ENCODE measurements at places on chromosomes 3 and 15.

DNA sequence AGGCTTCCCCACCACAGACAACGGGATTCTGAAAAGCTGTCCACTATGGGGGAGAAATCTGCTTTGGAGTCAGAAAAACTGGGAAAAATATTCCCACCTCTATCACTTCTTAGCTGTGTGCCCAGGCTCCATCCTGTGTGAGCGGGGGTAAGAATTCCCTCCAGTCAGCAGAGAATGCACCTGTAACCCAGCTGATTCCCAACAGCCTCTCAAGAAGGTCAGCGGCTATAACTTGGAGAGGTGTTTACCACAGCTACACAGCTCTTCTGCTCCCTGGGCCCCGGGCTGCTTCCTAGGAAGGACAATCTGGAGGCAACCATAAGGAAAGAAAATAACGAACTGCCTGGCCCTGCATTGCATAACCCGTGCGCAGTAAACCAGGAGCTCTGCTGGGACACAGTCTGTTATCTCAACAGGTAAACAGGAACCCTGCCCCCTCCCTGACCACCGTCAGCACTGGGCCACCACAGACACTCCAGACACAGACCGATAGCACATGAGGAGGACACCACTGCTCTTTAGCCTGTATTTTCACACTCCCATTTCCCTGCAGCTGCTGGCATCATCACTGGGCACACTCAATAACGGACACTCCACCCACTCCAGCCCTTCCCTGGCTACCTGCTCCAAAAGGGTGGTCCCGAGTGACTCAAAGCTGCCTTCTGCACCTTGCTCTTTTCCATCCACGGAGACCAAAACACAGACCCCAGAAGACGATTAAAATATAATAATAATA lies 2.1 kb downstream of the RAB43 start:
- DNase-seq: no peak

- DNase-seq: no peak
Observed at GRCh38 chr15:39323157-39323556, 257.7 kb upstream of the THBS1 start.

DNA sequence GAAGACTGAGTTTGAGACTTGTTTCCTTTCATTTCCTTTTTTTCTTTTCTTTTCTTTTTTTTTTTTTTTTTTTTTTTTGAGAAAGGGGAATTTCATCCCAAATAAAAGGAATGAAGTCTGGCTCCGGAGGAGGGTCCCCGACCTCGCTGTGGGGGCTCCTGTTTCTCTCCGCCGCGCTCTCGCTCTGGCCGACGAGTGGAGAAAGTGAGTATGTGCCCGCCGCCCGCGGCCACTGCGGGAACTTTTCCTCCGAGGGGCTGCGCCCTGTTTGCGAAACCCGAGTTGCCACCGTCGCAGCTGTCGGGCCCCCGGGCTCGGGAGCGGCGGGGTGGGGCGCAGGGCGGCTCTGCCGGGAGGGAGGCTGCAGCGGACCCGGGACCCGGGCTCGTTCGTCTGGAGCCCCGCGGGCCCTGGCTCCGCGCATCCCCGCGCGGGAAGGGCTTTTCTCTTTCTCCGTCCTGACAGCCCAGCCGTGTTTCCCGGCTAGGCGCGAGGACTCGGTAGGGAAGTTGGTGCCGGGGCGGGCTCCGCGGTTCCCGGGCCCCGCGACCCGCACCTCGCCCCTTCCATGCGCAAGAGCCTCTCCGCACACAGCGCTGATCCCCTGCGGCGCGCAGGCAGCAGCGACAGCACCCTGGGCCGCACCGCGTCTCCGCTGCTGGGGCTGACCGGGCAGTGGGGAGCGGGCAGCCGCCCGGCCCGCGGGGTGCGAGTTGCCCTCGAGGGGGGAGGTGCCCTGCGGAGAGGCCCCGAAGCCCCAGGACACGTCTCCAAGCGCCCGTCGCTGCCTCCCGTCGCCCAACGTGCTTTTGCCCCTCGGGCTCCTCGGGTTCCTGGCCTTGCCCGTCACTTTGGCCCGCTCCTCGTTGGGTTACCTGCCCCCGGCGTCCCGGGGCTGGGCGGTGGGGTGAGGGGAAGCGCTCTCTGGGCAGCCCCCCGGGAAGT lies 1.4 kb downstream of the IGF1R start:
- DNase-seq: no peak

- no peak for DNase-seq
Observed at GRCh38 chr3:173615661-173616060, 218.1 kb downstream of the NLGN1 start.
